ENCODE measurements at places on chromosomes 2 and 18.

- no peak for DNase-seq
Measured at GRCh38 chr2:184729581-184729980, 131.3 kb downstream of the ZNF804A start.

GRCh38 chr18:72160510-72161445 is 383.4 kb downstream of the CBLN2 start:
- DNase-seq: no peak

DNA sequence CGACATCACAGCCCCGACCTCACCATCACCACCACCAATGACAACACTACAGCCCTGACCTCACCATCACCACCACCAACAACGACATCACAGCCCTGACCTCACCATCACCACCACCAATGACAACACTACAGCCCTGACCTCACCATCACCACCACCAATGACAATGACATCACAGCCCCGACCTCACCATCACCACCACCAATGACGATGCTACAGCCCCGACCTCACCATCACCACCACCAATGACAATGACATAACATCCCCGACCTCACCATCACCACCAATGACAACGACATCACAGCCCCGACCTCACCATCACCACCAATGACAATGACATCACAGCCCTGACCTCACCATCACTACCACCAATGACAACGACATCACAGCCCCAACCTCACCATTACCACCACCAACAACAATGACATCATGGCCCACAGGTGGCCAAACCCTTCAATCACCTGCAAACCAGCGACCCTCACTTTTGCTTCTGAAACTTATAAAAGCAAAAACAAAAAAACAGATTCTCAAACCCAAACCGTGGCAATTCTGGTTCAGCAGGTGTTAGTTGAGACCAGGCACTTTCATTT is 70.7 kb upstream of the TMEM18 start:
- DNase-seq: no peak

- no peak for DNase-seq
Measured at GRCh38 chr2:176976736-176977685, 235.6 kb upstream of the HNRNPA3 start.

DNA sequence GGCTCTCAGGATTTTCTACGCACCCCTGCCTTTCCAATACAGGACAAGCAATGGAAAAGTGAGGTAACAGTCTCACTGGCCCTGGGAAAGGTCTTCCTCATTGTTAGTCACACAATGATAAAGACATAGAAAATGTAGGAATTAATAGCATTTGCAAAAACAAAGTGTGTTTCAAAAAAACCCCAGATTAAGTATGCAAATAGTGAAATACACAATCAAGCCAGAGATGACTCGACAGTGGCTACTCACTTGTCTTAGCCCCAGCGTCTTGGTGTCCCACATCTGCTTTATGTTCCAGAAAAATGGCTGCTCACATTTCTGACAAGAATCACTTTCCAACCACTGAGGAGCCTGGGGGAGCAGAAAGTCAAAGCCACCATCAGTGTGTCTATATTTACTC is 47.0 kb upstream of the AP1S3 start:
- no peak for DNase-seq

DNA sequence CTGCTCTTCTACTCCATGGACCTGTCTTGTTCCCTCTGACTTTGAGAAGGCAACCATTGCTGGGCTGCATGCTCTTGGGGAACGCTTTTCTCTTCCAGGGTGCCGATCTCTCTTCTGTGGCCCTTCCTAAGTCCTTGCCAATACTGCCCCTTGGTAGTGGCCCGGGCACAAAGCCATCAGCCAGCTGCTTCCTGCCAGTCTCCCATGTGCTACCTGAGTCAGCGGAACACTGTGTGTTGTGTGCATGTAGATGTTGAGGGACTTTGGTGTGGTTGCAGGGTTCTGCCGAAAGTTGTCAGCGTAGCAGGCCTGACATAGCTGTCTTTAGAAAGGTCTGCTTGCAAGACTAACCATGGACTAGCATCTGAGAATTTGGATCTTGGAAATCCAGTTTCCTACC is 35.4 kb downstream of the MGAT5 start:
- no peak for DNase-seq

All from hematopoietic multipotent progenitor cell (in vitro differentiated cells).